ENCODE measurements at places on chromosomes 7 and 10.

- H3K27ac ChIP-seq: no peak overlapping the region
- no peak for DNase-seq
- no peak overlapping the region for H3K4me3 ChIP-seq
Measured at GRCh38 chr7:88101769-88102168, 118.1 kb downstream of the SRI start.

DNA sequence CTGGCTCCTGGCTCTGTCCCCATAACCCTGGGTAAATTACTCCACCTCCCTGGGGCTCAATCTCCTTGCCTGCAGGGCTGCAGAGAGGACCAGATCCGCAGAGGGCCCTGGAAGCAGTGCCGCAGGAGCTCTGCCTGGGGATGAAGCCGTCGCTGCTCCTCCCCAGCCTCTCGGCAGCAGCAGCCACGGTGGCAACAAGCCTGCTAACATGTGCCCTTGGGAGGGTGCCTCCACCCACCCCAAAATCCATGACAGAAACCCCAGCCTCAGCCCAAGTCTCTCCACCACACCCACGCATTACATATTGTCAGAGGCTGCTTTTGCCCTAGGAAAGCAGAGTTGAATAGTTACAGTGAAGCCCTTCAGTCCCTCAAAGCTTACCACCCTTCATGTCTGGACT, 486.4 kb upstream of the FOXK1 start:
- H3K4me1 ChIP-seq: no peaks in the 10 kb centered on the region
- H3K36me3 ChIP-seq: no peaks in the 10 kb centered on the region
- no peaks in the 10 kb centered on the region for H3K27me3 ChIP-seq
- H3K27ac ChIP-seq: no peak overlapping the region
- no peak overlapping the region for H3K4me3 ChIP-seq
- DNase-seq: no peak

GRCh38 chr7:50781381-50782293, 1.1 kb downstream of the GRB10 start:
- H3K27ac ChIP-seq: peak overlapping the region; percentile 49
- H3K36me3 ChIP-seq: no peaks in the 10 kb centered on the region
- H3K27me3 ChIP-seq: no peaks in the 10 kb centered on the region
- peak; percentile 26 for DNase-seq
- H3K4me3 ChIP-seq: peak overlapping the region; percentile 39

GRCh38 chr7:108211382-108212201, 81.4 kb upstream of the LAMB4 start:
- H3K4me1 ChIP-seq: no peaks in the 10 kb centered on the region
- no peak overlapping the region for H3K4me3 ChIP-seq
- no peaks in the 10 kb centered on the region for H3K27me3 ChIP-seq

- H3K27ac ChIP-seq: no peak overlapping the region
- H3K36me3 ChIP-seq: no peaks in the 10 kb centered on the region
- DNase-seq: no peak
- H3K27me3 ChIP-seq: no peaks in the 10 kb centered on the region
- H3K4me1 ChIP-seq: no peaks in the 10 kb centered on the region
Measured at GRCh38 chr10:123848564-123849457, 42.8 kb downstream of the CPXM2 start.

GRCh38 chr7:17152721-17153120, 145.7 kb upstream of the AHR start:
- no peak for DNase-seq
- H3K27ac ChIP-seq: no peak overlapping the region
- H3K36me3 ChIP-seq: no peaks in the 10 kb centered on the region
- no peak overlapping the region for H3K4me3 ChIP-seq
- no peaks in the 10 kb centered on the region for H3K4me1 ChIP-seq

GRCh38 chr7:156237614-156238013, 403.0 kb upstream of the RNF32 start:
- H3K4me1 ChIP-seq: no peaks in the 10 kb centered on the region
- H3K27me3 ChIP-seq: no peaks in the 10 kb centered on the region
- H3K4me3 ChIP-seq: no peak overlapping the region
- DNase-seq: no peak
- H3K27ac ChIP-seq: no peak overlapping the region
- no peaks in the 10 kb centered on the region for H3K36me3 ChIP-seq

DNA sequence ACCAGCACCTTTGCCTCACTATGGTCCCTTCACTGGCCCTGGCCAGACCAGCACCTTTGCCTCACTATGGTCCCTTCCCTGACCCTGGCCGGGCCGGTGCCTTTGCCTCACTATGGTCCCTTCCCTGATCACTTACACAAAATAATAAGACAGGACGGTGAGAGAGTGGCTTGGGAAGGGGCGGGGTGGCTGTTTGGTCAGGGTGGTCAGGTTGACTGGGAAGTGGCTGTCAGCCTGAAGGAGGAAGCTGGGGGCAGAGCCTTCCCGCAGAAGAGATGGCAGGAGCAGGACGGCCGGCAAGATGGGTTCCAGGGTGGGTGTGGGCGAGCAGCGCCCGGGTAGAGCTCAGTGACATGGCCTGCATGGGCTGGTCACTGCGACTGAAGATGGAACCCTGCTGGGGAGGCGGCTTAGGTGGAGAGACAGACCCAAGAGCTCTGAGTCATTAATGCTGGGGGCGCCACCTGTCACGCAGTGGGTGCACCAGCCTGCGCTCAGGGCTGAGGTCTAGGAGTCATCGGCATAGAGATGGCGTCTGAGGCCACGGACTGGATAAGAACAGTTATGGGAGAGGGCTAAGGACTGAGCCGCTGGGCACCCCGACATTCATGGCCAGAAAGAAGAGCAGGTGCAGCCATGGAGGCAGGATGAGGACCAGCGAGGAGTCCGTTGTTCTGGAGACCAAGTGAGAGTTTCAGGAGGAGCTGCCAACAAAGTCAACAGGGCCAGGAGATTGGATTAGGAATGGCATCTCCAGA, 91.8 kb downstream of the CHST15 start:
- no peaks in the 10 kb centered on the region for H3K27me3 ChIP-seq
- no peaks in the 10 kb centered on the region for H3K36me3 ChIP-seq
- H3K4me3 ChIP-seq: no peak overlapping the region
- no peaks in the 10 kb centered on the region for H3K4me1 ChIP-seq
- no peak overlapping the region for H3K27ac ChIP-seq

DNA sequence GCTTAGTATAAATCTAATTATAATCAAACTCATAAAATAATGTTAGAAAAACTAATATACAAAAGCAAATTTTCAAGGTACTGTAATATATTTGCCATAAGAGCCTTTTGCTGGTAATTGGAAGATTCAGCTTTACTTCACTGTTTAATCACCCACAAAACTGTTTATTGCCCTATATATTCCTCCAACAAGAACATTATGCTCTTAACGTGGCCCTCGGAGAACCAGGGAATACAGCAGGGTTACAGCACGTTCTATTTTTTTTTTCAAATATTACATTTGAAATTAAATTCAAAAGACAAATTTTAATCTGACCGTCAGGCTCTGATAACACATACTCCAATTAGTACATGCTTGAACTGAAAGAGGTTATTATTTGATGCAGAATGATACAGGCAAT, 336.3 kb upstream of the LRRN3 start:
- H3K36me3 ChIP-seq: no peaks in the 10 kb centered on the region
- no peak overlapping the region for H3K4me3 ChIP-seq
- no peaks in the 10 kb centered on the region for H3K27me3 ChIP-seq
- H3K27ac ChIP-seq: no peak overlapping the region
- DNase-seq: no peak

GRCh38 chr10:70595566-70596016, 7.0 kb downstream of the PRF1 start:
- no peaks in the 10 kb centered on the region for H3K36me3 ChIP-seq
- H3K27ac ChIP-seq: no peak overlapping the region
- no peak overlapping the region for H3K4me3 ChIP-seq
- H3K4me1 ChIP-seq: no peaks in the 10 kb centered on the region

DNA sequence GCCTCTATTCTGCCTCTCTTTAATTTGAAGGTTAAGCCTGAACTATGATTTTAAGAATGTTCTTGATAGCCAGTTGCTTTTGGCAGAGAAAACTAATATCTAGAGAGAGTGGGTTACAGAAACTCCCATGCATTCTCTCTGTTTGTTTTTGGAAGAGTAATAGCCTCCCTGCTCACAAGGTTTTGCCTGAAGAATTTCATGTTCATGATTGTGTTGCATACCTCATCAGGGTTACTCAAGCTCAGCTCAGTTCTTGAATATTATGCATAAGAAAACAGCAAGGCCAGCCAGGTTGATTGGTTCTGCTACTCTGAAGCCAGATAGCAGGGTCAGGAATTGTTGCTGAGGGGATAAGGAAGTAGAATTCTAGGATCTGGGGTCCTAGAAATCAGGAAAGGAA, 137.4 kb downstream of the MDFIC start:
- H3K4me1 ChIP-seq: no peaks in the 10 kb centered on the region
- H3K4me3 ChIP-seq: no peak overlapping the region
- no peak overlapping the region for H3K27ac ChIP-seq
- DNase-seq: no peak
- H3K27me3 ChIP-seq: no peaks in the 10 kb centered on the region

- no peaks in the 10 kb centered on the region for H3K4me1 ChIP-seq
- no peaks in the 10 kb centered on the region for H3K36me3 ChIP-seq
- no peak overlapping the region for H3K27ac ChIP-seq
- H3K27me3 ChIP-seq: no peaks in the 10 kb centered on the region
Measured at GRCh38 chr7:118232837-118233236, 8.3 kb downstream of the ANKRD7 start.

- no peak for DNase-seq
- no peak overlapping the region for H3K4me3 ChIP-seq
- H3K27ac ChIP-seq: no peak overlapping the region
- no peaks in the 10 kb centered on the region for H3K27me3 ChIP-seq
Measured at GRCh38 chr7:15937571-15937970, 251.1 kb upstream of the MEOX2 start.

DNA sequence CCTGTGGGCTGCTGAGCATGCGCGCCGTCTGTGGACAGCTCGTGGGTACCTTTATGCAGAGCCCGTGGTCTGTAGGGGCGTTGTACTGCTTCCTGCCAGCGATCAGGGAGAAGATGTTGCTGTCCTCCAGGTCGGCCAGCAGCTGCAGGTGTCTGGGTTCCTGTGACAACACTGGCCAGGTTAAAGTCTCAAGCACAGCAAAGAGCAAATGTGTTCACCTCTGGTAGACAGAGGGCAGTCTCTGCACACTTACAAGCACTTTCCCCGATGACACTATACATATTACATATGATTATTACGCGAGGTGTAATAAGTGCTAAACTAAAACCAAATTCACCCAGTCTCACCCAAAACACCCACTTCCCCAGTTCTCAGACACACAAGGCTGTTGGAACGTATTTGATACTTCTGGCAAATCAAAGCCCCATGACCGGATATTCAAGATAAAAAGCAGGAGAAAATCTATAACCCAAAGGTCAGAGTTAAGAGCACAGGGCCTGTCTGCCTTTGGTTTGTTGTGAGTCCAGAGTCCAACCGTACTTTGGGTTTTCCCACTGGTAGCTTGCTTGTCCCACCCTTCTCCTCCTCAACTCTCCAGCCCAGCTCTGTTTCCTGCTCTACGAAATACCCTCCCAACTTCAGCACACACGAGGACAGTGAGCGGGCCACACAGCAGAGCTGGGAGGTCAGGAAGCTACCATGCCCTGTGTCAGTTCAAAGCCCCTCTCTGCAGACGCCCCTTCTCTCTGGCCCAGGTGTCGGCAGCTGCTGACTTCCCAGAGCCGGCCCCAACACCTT, 49.7 kb upstream of the DDC start:
- no peak overlapping the region for H3K27ac ChIP-seq
- H3K4me3 ChIP-seq: no peak overlapping the region
- no peaks in the 10 kb centered on the region for H3K4me1 ChIP-seq
- H3K36me3 ChIP-seq: peaks cover 6% of the 10 kb centered on the region

DNA sequence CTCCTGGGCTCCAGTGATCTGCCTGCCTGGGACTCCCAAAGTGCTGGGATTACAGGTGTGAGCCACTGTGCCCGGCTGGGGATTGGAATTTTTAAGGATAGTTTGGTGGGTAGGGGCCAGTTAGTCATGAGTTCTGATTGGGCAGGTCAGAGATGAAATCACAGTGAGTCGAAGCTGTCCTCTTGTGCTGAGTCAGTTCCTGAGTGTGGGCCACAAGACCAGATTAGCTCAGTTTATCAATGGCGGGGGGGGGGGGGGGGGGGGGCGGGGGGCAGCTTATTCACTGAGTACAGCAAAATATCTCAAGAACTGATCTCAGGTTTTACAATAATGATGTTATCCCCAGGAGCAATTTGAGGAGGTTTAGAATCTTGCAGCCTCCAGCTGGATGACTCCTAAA, 11.6 kb upstream of the ERCC6 start:
- DNase-seq: no peak
- no peaks in the 10 kb centered on the region for H3K4me1 ChIP-seq
- H3K27me3 ChIP-seq: no peaks in the 10 kb centered on the region
- H3K36me3 ChIP-seq: no peaks in the 10 kb centered on the region
- H3K4me3 ChIP-seq: no peak overlapping the region

DNA sequence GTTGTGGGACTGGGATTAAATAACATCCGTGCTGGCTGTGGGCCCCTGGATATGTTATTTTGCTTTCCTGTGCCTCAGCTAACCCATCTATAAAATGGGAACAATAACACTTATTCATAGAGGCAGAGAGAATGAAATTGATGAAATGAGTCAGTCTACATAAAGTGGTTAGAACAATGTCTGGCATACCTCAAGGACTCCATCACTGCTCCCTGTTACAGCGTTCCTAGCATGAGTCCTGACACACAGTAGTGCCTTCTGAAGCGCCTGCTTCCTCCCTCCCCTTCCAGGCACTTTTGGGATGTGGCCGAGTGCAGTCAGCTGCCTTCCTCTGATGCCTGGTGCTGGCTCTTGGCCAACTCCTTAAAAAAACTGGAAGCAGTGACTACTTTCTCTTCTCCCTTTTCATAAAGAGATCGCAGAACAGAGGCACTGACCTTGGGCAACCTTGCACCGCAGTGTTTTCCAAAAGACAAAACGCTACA, 108.4 kb upstream of the ZMIZ1 start:
- no peak overlapping the region for H3K27ac ChIP-seq
- H3K4me1 ChIP-seq: peaks cover 6% of the 10 kb centered on the region
- H3K27me3 ChIP-seq: no peaks in the 10 kb centered on the region
- no peak overlapping the region for H3K4me3 ChIP-seq
- no peaks in the 10 kb centered on the region for H3K36me3 ChIP-seq

GRCh38 chr10:87733081-87733480, 73.4 kb downstream of the PAPSS2 start:
- H3K36me3 ChIP-seq: no peaks in the 10 kb centered on the region
- no peak for DNase-seq
- H3K4me1 ChIP-seq: no peaks in the 10 kb centered on the region
- no peak overlapping the region for H3K4me3 ChIP-seq
- no peaks in the 10 kb centered on the region for H3K27me3 ChIP-seq

- no peak overlapping the region for H3K4me3 ChIP-seq
- no peaks in the 10 kb centered on the region for H3K4me1 ChIP-seq
- no peak for DNase-seq
Measured at GRCh38 chr7:32948202-32948601, 9.0 kb upstream of the FKBP9 start.

GRCh38 chr7:155863721-155864151, 51.5 kb upstream of the SHH start:
- no peaks in the 10 kb centered on the region for H3K4me1 ChIP-seq
- no peak for DNase-seq
- no peaks in the 10 kb centered on the region for H3K36me3 ChIP-seq
- peaks cover 3% of the 10 kb centered on the region for H3K27me3 ChIP-seq
- no peak overlapping the region for H3K27ac ChIP-seq
- no peak overlapping the region for H3K4me3 ChIP-seq

DNA sequence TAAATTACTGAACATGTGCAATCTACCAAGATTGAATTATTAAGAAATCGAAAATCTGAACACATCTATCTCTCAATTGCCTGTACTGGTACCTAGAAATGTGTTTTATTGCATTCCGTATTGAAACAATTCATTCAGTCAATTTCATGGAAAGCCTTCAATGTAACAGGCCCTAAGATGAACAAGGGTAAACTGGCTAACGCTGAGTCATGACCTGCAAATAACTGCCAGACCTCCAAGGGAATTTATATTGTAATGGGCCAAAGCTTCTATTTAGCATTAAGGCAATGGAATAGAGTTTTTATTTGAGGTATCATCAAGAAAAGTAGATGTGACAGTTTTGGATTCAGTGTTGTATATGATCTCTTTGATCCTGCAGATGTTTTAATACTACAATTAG, 49.9 kb upstream of the CD36 start:
- H3K4me1 ChIP-seq: no peaks in the 10 kb centered on the region
- no peak overlapping the region for H3K27ac ChIP-seq
- no peaks in the 10 kb centered on the region for H3K36me3 ChIP-seq
